WTC11 (cell line): ENCODE measurements at places on chromosomes 1 and 21.
A peak's percentile ranks its signal among the peaks of the same experiment; 100 is the strongest.

- DNase-seq = no peak
Measured at GRCh38 chr1:27873671-27874384, 1.5 kb downstream of the THEMIS2 start.

GRCh38 chr1:91631718-91632330 is 131.2 kb downstream of the CDC7 start:
- DNase-seq = no peak

DNA sequence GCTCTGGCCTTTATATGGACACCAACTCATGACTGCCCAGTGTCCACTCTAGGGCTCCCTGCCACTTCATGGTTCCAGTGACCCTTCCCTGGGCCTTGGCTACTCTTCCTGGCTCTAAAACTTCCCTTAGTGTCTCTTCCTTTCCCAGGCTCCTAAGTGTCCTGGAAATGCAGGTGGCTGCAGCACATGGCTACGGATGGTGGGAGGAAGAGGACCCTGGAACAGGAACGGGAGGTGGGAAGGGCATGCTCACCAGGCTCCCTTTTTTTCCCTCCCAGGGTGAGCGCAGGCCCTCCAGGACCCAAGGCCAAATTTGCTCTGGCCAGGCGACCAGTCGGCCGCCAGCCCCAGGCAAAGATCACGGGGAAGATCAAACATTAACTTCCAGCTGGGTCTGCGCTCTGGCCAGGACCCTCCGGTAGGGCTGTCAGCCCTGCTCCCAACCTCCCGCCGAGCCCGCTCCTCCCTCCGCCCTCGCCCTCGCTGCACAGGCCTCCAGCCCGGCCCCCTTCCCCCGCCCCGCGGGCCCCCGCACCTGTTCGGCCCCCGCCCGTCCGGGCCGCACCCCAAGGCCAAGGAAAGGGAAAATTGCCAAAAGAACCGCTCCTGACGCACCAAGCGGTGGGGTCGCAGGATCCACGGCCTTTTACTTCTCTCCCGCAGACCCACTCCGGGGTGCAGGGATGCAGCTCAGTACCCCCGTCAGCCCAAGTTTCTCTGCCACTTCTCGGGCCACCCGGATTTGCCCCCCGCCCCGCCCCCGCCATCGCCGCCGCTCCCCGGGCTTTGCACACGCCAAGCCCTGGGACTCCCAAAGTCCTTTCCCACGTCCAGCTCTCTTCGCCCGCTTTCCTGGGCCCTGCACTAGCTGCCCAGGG is 894 bp downstream of the TCEA3 start:
- DNase-seq = peak; percentile 51

- no peak for DNase-seq
Measured at GRCh38 chr21:14926186-14926585, 138.6 kb downstream of the NRIP1 start.

GRCh38 chr21:45839274-45839673 is 142.3 kb upstream of the COL6A1 start:
- no peak for DNase-seq

GRCh38 chr1:238491265-238491664 is 600.5 kb upstream of the ZP4 start:
- DNase-seq = no peak
